Activated CD8-positive, alpha-beta T cell treated with anti-CD3 and anti-CD28 coated beads for 36 hours (primary cell): ENCODE measurements at places on chromosomes 3 and 15.
A peak's percentile ranks its signal among the peaks of the same experiment; 100 is the strongest.

GRCh38 chr3:10322352-10322710 is 1.4 kb upstream of the SEC13 start:
- DNase-seq = peak; percentile 40

- no peak for DNase-seq
Observed at GRCh38 chr3:23876923-23877322, 39.9 kb downstream of the NKIRAS1 start.

DNA sequence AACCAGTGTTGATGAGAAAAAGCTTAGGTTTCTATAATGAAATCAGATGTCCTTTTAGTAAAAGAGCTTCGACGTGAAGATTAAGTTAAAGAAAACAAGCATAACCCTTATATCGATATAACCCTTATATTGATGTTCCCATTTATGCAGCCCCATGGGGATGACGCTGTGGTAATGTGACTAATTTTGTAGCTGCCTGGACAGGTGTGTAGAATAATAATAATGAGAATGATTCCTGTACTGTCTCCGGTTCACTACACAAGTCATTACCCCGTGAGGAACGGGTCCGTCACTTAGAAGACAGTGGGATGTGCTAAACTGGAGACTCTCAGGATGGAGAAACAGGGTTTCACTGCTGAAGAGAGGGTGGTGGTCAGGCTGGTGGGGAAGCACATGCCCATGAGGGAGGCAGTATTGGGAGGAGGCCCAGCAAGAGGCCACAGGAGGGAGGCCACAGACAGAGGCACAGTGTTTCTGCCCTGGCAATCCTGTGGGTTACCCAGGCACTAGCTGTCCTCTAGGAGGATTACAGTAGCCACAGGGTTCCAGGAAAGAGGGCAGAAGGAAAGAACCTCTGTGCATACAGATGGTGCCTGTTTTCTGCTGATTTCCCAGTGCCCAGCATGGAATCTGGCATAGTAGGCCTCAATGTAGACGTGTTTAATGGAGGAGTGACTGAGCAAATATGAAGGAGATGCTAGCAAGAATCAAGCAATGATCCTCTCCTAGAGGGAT is 191.1 kb upstream of the TSC22D2 start:
- no peak for DNase-seq

GRCh38 chr3:187848401-187848800 is 103.1 kb upstream of the BCL6 start:
- no peak for DNase-seq

DNA sequence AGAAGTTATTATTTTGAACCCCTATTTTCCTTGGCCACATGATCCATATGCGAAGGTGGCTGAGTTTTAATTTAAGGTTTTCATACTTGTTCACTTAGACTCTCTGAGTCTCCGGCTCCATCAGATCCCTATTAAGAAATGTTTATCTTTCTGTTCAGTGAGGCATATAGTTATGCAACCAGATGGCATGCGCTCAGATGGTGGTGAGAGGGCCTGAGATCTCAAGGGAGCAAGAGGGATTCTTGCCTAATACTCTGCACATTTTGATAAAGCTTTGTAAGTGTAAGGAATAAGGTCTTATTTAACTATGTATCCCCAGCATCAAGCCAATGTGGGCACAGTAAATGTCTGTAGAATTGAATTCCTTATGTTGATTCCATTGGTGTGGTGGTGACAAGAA is 78.9 kb upstream of the DPH6 start:
- no peak for DNase-seq

- DNase-seq = peak; percentile 13
Observed at GRCh38 chr3:70064194-70064779, 64.8 kb downstream of the SAMMSON start.

GRCh38 chr3:186825294-186825821 is 17.2 kb upstream of the ADIPOQ start:
- DNase-seq = peak; percentile 73

DNA sequence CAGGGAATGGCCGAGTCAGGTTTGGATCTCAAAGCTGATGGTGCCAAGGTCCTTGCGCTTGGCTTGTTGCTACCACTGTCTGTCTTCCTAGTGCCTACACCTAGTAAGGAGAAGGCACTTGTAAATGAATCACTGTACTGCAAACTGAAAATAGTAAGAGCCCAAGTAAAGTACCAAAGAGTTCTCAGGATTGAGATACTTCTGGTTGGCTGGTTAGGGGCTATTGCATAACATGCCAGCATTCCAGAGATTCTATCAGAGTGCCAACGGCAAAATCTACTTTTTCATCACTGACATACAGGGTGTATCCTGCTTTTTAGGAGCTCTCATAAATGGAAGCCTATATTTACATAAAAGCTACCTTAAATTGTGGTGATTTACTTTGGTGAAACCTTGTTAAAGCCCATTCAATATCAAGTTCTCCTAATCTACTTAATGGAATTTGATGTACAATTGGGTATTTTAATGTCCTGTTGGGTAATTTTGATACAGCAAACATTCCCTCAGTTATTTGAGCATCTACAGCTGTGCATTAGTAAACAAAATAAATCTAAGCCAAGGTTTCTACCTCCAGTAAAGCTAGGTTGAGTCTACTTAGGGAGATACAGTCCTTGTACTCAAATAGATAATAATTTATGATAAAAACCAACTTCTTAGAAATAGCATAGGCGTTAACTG is 30.7 kb upstream of the CHD2 start:
- no peak for DNase-seq

GRCh38 chr3:77780278-77780996 is 740.5 kb downstream of the ROBO2 start:
- DNase-seq = no peak

- no peak for DNase-seq
Observed at GRCh38 chr15:48582452-48583247, 62.9 kb downstream of the FBN1 start.

GRCh38 chr3:26574766-26575165 is 47.8 kb upstream of the LRRC3B start:
- DNase-seq = no peak

DNA sequence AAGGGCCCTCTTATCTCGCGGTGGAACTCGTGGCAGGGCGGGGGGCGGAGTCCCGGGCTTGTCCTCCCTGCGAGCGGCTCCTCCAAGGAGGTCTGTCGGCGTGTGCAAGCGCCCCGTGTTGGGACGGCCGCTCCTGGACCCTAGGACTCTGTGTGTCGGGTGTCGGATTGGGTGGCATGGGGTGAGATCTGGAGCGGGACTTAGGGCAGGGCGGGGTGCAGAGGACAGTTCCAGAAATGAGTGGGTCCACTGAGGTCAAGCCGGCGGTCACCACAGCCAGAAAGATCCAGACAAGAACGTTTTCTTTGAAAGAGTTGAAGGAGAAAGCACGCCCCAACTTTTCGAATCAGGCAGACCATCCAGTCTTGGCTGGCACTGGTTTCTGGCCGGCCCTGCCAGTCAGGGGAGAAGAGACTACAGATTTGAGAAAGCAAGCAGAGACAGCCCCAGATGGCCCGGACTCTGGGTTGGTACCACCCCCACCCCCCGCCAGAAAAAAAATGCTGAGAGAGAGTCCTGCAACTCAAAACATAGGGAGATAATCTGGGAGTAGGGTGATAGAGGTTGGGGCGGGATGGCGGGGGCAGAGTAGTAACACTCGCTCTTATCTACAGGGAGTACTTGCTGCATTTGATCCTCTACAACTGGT is 784 bp upstream of the CISH start:
- no peak for DNase-seq

- DNase-seq = no peak
Observed at GRCh38 chr3:139694542-139694941, 16.8 kb upstream of the NMNAT3 start.
